ENCODE measurements at places on chromosomes 13 and 19. TPM values are rescaled to one million over a fixed set of nuclear protein-coding genes. Genes with fewer than 3 reads are reported as not detected.
A peak's percentile ranks its signal among the peaks of the same experiment; 100 is the strongest.

DNA sequence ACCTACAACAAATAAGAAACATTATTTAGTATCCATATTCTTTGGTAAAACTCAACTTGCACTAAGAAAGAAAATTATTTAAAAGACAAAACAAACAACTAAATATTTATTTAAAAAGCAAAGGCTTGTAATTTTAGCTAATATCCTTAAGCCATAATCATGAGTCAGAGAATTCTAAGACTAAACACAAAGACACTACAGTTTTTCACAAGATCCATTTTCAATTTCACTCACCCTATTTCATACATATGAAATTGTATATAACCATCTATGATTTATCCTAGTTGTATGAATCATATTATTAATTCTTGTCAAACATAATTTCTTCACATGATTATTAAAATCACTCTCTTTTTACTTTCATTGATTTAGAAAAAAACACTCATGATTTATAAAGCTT lies 64.3 kb downstream of the MICU2 start:
- no peaks in the 10 kb centered on the region for H3K27me3 ChIP-seq
- peaks cover 18% of the 10 kb centered on the region for H3K36me3 ChIP-seq
- H3K4me3 ChIP-seq, result no peak overlapping the region
- H3K27ac ChIP-seq, result no peak overlapping the region
- no peak for DNase-seq

Gene ZNF578
- 0.32 TPM for total RNA-seq

Gene PBX4
- total RNA-seq, result 17.5 TPM

DNA sequence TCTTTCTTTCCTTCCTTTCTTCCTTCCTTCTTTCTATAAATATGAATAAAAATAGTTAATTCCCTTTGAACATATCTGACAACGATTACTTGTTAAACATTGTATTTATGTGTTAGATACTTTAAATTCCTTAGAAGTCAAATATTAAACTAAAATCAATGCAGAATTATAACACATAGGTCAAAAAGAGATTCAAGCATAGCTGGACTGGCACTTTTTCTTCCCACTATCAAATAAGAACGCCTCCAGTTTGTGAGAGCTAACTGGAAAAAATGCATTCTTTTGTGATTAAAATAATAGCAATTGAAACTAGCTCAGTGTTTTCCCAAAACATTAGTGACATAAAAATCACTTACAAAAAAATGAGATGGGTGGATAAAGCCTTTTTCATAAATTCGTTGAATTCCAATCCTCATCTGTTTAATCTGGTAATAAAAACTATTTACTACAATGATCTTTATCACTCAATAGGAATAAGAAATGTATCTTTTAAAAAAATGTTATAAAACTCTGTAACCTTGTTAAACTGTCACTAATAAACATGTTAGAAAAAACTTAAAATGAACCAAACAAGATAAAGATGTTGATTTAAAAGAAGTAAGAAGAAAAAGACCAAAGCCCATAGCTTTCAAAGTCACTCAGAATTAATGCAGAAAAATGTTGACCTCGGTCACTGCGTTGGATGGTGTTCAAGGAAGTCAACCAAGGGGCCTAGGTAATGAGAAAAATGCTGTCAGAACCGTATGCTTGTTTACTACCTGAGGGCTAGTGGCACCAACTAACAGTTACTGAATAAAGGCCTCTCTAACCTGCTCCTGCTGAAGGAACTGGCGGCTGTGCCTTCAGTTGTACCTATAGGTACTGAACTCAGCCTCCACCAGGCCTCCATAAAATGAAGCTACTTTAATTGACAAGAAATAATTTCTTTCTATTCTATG lies 1039.5 kb upstream of the SLC10A2 start:
- no peak overlapping the region for H3K27ac ChIP-seq
- no peak overlapping the region for H3K4me3 ChIP-seq
- no peaks in the 10 kb centered on the region for H3K36me3 ChIP-seq

GRCh38 chr13:100796463-100796862 lies 121.9 kb upstream of the TMTC4 start:
- DNase-seq, result no peak
- peaks cover 21% of the 10 kb centered on the region for H3K27me3 ChIP-seq
- no peak overlapping the region for H3K4me3 ChIP-seq
- no peaks in the 10 kb centered on the region for H3K4me1 ChIP-seq
- H3K36me3 ChIP-seq, result no peaks in the 10 kb centered on the region

DNA sequence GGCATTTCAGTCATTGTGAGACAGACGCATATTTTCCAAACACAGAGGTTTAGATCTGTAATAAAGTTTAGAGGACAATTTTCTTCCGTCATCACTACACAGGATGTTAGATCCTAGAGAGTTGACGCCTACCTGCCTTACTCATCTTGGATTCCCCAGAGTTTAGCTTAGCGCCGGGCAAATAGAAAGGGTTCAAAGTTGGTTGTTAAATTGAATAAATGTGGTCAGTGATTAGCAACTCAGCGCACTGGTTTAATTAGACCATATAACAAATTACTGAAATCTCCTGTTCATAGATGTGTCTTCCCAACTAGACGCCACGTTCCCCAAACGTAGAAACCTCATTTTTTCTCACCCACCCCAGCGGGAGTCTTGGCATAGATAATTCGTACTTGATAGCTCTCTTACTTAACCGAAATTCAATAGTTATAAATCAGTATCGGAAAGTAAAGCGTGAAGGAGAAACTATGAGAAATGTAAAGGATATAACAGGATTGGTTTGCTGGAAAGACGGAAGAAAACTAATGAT lies 726 bp upstream of the UFM1 start:
- H3K27ac ChIP-seq, result peak overlapping the region; percentile 97
- peak; percentile 66 for DNase-seq
- peak overlapping the region; percentile 95 for H3K4me3 ChIP-seq

GRCh38 chr13:40152145-40152544 lies 496.7 kb downstream of the COG6 start:
- H3K36me3 ChIP-seq, result no peaks in the 10 kb centered on the region
- H3K4me3 ChIP-seq, result no peak overlapping the region
- no peaks in the 10 kb centered on the region for H3K27me3 ChIP-seq
- peaks cover 50% of the 10 kb centered on the region for H3K4me1 ChIP-seq
- no peak overlapping the region for H3K27ac ChIP-seq
- no peak for DNase-seq

DNA sequence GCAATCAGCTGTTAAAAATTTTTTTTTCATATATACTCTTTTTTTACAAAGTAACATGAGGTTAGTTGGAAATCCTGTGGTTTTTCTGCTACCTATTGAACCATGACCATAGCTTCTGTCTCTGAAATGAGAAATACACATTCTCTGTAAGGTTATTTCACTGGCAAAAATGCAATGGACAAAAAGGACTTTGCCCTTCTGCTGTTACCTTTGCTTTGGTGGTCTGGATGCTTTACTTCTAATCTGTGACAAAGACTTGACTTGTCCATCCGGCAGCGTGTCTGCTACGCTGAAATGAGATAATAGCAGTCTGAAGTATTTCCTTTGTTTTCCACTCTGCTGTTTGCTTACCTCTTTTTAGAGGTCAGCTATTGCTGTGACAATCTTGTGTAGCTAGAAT lies 412.8 kb downstream of the SLITRK6 start:
- H3K27ac ChIP-seq, result no peak overlapping the region
- H3K4me3 ChIP-seq, result no peak overlapping the region
- no peaks in the 10 kb centered on the region for H3K4me1 ChIP-seq
- no peaks in the 10 kb centered on the region for H3K36me3 ChIP-seq
- no peak for DNase-seq
- no peaks in the 10 kb centered on the region for H3K27me3 ChIP-seq

Gene CLC
- total RNA-seq, result not detected

Gene GPR12
- not detected for total RNA-seq

Gene KLK5
- not detected for total RNA-seq

DNA sequence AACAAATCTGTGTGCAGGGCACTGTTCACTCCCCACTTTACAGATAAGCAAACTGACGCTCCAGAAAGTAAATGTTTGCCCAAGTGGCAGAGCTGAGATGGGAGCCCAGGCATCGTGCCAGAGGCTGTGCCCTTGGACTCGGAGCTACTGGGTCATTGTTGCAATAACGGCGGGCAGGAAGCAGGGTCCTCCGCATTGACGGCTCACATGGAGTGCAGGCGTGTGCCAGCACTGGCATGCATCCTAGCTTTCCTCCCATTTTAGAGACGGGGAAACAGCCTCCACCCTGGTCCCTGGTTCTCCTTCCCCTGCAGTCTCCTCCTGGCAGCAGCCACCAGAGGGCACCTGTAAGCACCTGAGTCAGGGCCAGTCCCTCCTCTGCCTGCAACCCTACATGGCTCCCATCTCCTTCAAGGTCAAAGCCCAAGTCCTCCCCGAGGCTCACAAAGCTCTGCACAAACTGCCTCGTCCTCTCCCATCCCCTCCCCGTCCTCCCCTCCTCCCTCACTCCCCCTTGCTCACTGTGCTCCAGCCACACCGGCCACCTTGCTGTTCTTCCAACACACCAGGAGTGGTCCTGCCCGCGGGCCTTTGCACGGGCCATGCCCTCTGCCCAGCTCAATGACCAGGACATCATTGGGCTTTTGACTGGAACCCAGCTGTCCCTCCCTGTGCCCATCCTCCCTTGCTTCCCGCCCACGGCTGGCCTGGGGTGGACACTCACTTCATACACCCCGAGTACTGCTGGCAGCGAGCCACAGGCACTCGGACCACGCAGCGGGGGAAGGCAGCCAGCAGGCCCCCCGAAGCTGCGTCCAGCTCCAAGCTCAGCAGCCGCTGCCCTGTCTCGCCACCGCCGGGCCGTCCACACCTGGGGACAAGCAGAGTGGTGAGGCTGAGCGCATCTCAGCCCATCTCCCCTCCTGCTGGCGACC lies 7.7 kb upstream of the LRG1 start:
- H3K4me1 ChIP-seq, result no peaks in the 10 kb centered on the region
- H3K27ac ChIP-seq, result no peak overlapping the region
- no peak overlapping the region for H3K4me3 ChIP-seq
- H3K36me3 ChIP-seq, result no peaks in the 10 kb centered on the region

DNA sequence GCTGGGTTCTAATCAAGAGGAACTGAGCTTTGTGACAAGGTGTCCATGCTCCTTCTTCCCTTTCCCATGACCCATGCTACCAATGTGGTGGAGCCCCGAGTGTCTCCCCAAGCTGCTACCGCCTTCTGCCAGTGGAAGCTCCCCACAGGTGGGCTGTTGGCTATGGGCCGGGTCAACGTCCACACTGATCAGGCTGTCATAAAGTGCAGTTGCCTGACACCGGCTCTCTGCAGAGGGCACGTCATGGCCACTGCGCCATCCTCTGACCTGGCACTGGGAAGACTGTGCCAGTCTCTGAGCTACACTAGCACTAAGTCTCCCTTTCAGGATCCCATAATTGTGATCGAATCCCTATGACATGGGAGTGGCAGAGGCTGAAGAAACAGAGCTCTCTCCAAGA lies 192.3 kb downstream of the USP12 start:
- H3K4me3 ChIP-seq, result no peak overlapping the region
- no peaks in the 10 kb centered on the region for H3K36me3 ChIP-seq
- no peaks in the 10 kb centered on the region for H3K4me1 ChIP-seq

- no peak overlapping the region for H3K4me3 ChIP-seq
- H3K27ac ChIP-seq, result no peak overlapping the region
- H3K27me3 ChIP-seq, result peaks cover 29% of the 10 kb centered on the region
- no peak for DNase-seq
- no peaks in the 10 kb centered on the region for H3K36me3 ChIP-seq
These were observed 299.5 kb downstream of the ZNF536 start for GRCh38 chr19:30671622-30672051.

Gene SULT2A1
- not detected for total RNA-seq

DNA sequence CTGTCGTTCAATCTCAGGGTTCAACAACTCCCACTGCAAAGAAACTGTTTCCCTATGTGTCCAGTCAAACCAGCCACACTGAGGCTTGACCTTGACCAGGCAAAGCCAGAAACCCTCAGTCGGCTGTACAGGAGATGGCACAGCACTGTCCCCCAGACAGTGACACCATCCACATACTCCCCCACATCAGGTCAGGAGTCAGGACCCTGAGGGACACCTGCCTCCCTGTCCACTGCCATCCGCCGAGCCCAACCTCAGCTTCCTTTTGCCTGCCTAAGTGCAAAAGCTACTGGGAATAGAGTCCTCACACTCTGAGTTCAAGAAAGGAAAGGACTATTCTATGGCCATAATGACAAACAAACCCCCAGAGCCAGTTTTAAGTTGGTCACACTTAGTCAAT lies 66.8 kb downstream of the ATP7B start:
- no peak for DNase-seq
- peaks cover 47% of the 10 kb centered on the region for H3K4me1 ChIP-seq
- H3K27me3 ChIP-seq, result no peaks in the 10 kb centered on the region
- peaks cover 1% of the 10 kb centered on the region for H3K36me3 ChIP-seq

DNA sequence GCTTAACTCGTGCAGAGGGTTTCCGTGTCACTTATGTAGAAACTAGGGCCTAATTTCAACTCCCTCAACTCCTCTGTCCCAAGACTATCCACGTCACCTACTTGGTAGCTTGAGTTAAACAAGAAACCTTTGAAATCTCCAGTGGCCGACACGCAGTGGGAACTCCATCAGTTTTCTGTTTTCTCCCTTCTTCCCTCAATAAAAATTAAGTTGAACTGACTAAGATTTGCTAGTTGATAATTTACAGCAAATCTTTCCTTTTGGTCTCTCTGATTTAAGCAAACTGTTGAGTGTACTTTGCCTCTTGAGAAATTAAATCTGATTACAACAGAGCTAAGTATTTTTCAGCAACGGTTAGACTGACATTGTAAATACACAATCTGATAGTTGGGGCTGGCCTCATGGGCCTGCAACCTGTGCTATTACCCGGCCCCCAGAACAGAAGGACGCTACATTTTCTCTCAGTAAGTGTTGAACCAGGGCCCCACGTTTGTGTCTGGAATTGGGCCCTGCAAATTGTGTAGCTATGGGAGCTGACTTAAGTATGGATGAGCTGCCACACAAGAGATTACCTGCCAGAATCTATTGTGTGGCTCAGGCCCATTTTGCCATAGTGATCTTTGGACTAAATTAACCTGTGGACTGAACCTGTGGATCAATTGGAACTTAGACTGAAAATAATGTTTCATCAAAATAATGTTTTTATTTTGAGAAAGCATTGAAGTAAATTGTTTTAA lies 708 bp upstream of the ESD start:
- DNase-seq, result no peak
- peaks cover 15% of the 10 kb centered on the region for H3K36me3 ChIP-seq
- peak overlapping the region; percentile 95 for H3K27ac ChIP-seq
- H3K27me3 ChIP-seq, result no peaks in the 10 kb centered on the region
- peak overlapping the region; percentile 93 for H3K4me3 ChIP-seq

All from activated naive CD4-positive, alpha-beta T cell treated with anti-CD3 and anti-CD28 coated beads for 36 hours (primary cell).